Stimulated activated CD4-positive, alpha-beta T cell treated with anti-CD3 and anti-CD28 coated beads, Interleukin-1b, Interleukin-23, amount 100 ng/mL, for 1 hour (primary cell): ENCODE measurements at places on chromosomes 7 and 10.

GRCh38 chr7:127251465-127252376, 1.0 kb downstream of the GRM8 start:
- DNase-seq: no peak

- DNase-seq: no peak
Observed at GRCh38 chr7:80279760-80280159, 145.1 kb downstream of the GNAI1 start.

GRCh38 chr10:119500821-119501220, 41.7 kb downstream of the RGS10 start:
- no peak for DNase-seq

- no peak for DNase-seq
Observed at GRCh38 chr10:121171825-121172787, 320.9 kb downstream of the WDR11 start.

DNA sequence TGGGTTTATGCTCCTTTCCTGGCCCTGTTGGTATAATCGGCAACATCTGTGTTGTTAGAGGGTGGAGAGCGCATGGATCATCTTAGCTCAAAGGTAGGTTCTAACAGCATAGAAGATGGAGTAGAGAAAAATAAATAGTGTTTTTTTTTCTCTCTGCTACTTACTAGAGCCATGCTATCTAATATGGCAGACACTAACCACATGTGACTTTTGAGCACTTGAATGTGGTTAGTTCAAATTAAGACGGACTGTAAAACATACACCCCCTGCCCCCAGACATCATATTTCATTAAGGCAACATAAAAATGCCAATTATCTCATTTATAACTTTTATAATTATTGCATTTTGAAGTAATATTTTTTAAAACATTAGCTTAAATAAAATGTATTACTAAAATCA, 525.1 kb downstream of the KIF20B start:
- DNase-seq: no peak

DNA sequence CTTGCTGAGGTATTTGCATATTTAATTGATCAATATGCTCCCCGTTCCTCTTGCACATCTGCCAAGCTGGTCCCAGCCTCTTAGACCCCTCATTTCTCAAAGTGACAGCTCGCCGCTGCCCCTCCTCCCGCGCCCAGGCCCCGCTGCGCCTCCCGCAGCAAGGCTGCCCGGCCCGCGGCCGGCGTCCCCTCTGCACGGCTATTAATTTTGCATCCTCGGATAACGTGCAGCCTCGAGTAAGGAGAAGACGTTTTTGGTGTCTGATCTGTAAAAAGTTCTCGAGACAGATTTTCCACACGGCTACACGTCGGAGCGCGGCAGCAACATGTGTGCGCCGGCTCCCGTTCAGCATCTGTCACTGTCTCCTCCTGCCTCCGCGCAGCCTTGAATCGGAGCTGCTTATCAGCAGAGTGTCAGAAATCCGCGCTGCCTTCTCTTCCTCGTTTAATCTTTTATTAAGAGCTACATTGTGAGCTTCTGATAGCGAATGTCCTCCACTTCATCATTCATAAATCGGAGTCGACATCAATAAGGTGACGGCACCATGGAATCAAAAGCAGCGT, 65.3 kb downstream of the EBF3 start:
- no peak for DNase-seq

DNA sequence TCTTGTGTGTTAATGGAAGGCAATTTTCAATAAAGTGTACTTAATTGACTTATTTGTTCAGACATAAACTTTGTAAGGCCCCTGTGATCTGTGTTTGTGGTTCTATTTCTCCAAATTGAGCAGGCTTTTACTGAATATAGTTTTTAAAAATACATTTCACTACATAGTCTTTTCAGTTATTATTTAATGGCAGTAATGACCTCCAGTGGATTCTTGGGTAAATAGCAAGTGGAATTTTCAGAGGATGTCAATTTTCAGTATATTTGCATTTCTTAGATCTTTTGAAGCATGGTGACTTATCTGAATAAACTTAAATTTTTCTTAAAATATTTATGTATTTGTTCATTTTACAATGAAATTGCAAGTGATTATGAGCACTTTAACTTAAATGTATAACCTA, 203.1 kb upstream of the PCLO start:
- DNase-seq: no peak

GRCh38 chr7:118129041-118129795, 54.7 kb upstream of the LSM8 start:
- no peak for DNase-seq

GRCh38 chr10:70367195-70367796, 15.1 kb downstream of the LRRC20 start:
- DNase-seq: no peak

GRCh38 chr7:17374654-17375053, 76.2 kb downstream of the AHR start:
- DNase-seq: no peak

- no peak for DNase-seq
Observed at GRCh38 chr10:43491855-43492254, 54.9 kb downstream of the ZNF487 start.

- DNase-seq: no peak
Observed at GRCh38 chr10:132294561-132295318, 13.0 kb downstream of the STK32C start.

DNA sequence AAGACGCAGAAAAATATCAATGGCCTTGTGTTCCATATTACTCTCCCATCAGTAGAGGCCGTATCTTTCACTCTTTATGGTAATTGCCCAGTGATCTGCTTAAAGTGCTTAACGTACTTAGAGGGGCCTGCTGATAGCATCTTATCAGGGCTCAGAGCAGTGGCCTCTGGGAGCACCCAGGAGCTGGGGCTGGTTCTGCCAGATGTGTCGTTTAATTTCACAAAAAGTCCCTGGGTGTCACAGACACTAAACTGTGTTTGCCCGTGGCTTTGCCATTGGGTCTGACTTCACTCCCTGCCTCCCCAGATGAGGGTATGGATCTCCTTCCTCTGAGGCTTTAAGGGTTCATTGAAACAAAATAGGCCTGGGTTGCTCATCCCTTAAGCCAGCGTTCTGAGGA, 435.3 kb downstream of the GATA3 start:
- DNase-seq: no peak

DNA sequence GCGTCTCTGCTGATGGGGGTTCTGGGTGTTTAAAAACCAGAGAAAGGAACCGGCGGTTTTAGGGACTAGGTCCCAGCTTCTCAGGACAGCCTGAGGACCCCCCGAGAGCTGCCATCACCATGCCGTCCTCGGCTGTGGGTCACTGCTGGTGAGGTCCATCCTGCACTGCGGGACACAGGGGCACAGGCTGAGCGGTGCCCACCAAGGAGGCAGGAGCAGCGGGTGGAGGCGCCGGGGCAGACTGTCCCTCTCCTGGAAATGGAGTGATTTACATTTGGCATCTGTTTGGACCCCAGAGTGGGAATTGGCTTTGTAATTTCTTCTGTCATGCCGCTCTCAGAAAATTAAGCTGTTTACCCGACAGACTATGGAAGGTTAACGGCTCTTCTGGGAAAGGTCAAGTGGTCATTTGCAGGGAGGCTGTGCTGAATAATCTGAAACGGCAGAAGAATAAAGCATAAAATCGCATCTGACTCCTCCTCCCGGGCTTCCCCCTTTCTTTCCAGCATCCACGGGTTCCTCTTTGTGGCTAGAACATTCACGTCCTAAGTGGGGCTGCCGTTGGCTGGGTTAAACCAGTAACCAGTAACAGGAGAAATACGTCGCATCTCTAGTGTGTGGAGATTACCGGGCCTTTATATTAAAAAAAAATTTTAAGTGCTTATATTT, 31.7 kb downstream of the LHPP start:
- no peak for DNase-seq
